Fibroblast of skin of left biceps (primary cell): ENCODE measurements at places on chromosomes 6 and 20.

DNA sequence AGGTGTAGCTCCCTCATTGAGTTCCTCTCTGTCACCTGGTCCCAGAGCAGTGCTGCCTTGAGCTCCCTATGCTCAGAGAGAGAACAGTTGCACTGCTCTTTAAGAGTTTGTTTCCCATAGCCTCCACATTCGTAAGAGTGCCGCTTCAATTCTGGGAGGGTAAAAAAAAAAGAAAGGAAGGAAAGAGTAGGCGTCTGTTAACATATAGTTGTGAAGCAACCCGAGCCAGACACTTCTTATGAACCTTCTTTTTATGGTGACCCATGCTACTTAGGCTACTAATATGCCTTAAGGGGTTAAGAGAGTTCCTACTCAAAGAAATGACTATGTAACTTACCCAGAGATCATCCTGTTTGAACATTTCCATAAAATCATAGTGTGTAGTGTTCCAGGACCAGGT lies 4.3 kb upstream of the ARG1 start:
- no peak for DNase-seq

GRCh38 chr6:168288781-168289570 lies 30.6 kb downstream of the DACT2 start:
- DNase-seq: no peak

- no peak for DNase-seq
Measured at GRCh38 chr6:150993253-150993652, 127.8 kb downstream of the MTHFD1L start.

DNA sequence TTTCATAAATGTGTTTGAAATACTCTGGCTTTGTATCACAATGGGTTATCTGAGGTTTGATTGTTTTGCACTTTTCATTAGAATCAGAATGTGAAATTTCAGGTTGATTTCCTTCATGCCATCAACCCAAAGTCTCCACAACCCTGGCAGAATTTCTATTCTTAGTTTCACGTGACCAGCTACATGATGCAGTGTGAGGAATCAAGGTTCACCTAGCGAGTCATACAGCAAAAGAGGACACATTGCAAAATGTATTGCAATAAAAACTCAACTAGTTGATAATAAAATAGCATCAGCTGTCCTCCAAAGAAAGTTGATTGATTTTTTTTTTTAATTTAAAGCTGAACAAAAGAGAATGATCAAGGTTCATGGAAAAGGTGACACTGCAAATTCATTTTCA lies 2.2 kb downstream of the HAO1 start:
- DNase-seq: no peak

DNA sequence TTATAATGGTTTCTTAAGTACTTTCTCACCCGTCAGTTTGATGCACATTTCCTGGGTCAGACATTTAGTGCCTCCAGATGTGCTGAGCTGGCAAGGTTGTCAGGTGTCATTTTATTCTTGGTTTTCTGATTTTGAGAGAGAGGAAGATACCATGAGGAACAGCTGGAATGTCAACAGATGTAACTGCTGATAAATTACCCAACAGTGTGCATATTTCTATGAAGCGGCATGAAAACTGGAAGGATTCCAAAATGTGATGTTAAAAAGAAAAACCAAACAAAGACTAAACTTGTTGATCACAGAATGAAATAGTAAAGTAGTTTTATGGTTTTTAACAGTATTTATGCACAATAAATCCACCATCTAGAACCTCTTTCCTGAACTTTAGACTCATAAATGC lies 447.3 kb downstream of the HDGFL1 start:
- no peak for DNase-seq
